ENCODE measurements at places on chromosomes 11 and 22.

DNA sequence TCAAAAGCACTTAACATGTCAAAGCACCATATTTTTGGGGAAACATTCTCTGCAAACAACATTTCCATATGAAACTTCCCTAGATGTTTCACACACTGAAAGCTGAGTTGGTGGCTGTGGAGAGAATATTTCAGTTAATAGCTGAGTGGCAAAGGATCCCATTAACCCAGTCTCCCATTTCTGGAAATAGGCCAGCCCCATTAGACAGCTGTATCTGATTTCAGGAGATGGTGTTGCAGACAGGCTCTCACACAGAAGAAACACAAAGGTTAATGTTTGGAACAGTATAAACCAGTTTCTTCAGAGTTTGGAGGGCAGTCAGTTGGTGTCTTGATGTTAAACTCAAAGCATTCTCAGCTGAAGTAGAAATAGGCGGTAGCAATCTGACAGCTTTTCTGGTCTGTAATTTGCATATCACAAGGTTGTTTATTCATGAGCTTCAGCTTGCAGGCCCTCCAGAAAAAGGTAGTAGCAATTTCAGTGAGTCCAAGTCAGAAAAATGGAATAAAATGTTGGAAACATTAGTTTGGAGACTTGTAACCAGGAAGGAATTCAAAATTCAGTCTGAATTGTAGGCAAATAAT lies 15.5 kb upstream of the ZBTB44 start:
- no peak for DNase-seq

DNA sequence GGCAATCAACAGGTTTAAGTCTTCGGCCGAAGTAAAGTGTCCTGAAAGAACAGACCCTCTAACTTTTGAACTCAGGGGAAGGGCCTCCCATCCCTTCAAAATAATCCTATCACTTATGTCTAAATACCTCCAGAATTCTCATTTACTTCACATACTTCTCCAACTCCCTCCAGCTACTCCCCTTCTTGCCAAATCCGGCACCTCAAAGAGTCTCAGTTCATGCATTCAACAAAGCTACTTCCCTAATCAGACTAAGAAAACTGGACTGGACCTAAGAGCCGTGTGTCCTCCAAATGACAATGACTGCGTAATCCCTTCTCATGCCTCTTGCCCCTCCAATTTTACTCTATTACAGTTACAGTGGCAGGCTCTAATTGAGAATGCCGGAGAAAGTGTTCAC lies 1.3 kb downstream of the DDB1 start:
- DNase-seq, result no peak

- no peak for DNase-seq
Measured at GRCh38 chr22:21921184-21921721, 31.4 kb downstream of the PPM1F start.

GRCh38 chr11:85647078-85647477 lies 689 bp upstream of the TMEM126A start:
- no peak for DNase-seq

- peak; percentile 62 for DNase-seq
Measured at GRCh38 chr11:121932646-121933185, 183.3 kb downstream of the BLID start.

- DNase-seq, result no peak
Measured at GRCh38 chr22:40966726-40967085, 15.5 kb downstream of the RBX1 start.

- no peak for DNase-seq
Measured at GRCh38 chr11:12134236-12134585, 23.8 kb downstream of the MICAL2 start.

DNA sequence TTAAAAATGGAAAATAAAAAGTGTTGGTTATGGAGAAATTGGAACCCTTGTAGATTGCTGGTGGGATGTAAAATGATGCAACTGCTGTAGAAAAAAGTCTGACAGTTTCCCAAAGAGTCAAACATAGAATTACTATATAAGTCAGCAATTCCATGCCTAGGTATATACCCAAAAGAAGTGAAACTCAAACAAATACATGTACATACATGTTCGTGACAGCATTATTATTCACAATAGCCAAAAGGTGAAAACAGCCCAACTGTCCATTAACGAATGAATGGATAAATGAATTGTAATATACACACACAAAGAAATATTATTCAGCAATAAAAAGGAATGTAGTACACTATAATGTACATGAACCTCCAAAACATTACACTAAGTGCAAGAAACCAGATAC lies 116.0 kb downstream of the TTC28 start:
- no peak for DNase-seq

- DNase-seq, result no peak
Measured at GRCh38 chr11:84295815-84296214, 1009.6 kb upstream of the CCDC90B start.

GRCh38 chr11:133762538-133762937 lies 82.8 kb downstream of the SPATA19 start:
- no peak for DNase-seq

DNA sequence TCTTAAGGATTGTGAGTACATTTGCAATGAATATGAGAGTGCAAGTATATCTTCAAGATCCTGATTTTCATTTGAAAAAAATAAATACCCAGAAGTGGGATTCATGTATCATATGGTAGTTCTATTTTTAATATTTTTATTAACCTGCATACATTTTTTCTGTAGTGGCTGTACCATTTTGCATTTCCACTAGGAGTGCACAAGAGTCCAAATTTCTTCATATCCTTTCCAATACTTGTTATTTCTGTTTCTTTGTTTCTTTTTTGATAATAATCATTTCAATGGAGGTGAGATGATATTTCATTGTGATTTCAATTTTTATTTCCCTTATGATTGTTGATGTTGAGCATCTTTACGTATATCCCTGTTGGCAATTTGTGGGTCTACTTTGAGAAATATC lies 759.8 kb upstream of the CNTN5 start:
- DNase-seq, result no peak

- no peak for DNase-seq
Measured at GRCh38 chr22:48895336-48895735, 932.3 kb downstream of the BRD1 start.

DNA sequence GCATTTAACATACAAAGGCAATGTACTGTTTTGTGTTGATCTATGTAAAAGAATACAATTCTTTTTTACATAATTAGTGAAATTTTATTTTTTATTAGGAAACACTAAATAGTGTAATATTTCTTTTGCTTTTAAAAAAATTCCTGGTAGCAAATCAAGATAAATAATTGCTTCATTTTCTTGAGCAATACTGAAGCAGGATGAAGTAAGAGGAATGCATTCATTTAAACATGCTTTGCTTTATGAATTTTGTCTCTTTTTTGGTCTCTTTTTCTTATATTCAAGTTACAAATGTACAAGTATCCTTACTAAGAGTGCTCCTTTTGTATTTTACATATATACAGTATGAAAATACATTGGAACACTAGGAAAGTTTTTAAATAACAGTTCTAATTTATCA lies 144.4 kb upstream of the TEAD1 start:
- DNase-seq, result no peak

GRCh38 chr11:13691286-13691899 lies 22.9 kb downstream of the FAR1 start:
- no peak for DNase-seq

DNA sequence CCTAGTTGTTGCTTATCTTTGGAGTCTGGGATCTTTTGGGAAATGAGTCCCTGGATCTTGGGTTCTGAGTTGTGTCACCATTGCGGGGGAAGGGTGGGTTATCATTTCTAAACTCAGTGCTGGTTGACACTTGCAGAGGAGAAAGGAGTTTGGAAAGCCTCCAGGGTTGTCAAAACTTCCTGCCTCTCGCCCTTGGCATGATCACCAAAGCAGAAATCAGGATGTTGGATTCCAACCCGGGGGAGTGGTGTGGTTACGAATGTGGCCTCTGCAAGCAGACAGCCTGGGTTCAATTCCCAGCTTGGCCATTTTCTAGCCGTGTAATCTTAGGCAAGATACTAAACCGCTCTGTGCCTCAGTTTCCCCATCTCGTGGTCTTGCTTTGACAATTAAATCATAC lies 24.3 kb downstream of the CD6 start:
- DNase-seq, result no peak

GRCh38 chr11:65584723-65585171 lies 8.9 kb downstream of the EHBP1L1 start:
- DNase-seq, result no peak

DNA sequence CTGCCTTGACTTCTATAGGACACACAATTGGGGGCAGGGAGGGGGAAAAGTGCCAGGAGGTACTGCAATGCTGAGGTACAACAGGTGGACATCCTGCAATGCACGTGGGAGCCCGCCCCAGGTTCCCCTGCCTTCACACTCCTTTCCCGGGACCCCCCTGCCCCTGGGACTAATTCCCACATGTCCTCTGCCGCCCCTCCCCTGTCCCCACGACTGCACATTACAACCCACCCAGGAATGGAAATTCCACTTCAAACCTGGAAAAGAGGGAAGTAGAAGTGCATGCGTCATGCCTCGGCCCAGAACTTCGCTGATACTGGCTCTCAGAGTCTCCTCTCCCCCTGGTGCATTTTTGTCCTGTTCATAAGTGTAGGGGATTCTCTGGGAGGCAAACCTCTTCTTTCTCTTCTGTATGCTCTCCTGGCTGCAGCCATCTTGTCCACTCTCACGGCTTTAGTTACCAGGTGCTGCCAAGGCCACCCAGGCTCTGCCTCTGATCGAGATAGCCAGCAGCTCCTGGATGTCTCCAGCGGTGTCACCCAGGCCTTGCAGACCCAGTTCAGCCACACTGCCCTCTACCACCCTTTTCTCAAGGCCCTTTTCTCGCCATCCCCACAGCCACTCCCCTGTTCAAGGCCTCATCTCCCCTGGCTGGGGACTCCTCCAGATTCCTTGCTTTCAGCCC lies 43.7 kb downstream of the GDPD5 start:
- no peak for DNase-seq

GRCh38 chr22:46135611-46136485 lies 14.5 kb upstream of the PPARA start:
- no peak for DNase-seq

DNA sequence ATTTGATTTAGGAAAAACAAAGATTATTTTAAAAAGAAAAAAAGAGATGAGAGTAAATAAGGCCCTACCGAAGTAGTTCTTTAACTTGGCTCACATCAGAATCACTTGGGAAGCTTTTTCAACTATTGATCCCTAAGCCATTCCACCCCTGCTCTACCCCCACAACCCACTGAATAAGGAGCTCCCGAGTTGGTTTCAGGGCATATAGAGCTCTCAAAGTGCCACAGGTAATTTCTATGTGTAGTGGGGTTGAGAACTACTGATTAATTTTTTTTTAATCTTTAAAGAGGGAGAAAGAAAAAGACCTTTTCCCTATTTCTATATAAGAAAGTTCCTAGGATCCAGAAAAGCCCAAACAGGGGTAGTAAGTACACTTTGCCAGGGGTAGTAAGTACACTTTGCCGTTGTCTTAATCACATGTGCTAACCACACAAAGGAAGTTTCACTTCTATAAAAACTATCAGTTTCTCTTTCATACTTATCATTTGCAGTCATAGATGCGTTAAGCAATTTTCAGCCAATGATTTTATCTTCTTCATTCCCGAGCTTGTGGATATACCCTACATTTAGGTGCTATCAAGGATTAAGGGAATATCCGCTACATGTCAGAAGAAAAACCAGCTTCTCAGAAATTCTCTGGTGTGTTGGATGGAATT lies 108.4 kb upstream of the ZC3H12C start:
- DNase-seq, result no peak

DNA sequence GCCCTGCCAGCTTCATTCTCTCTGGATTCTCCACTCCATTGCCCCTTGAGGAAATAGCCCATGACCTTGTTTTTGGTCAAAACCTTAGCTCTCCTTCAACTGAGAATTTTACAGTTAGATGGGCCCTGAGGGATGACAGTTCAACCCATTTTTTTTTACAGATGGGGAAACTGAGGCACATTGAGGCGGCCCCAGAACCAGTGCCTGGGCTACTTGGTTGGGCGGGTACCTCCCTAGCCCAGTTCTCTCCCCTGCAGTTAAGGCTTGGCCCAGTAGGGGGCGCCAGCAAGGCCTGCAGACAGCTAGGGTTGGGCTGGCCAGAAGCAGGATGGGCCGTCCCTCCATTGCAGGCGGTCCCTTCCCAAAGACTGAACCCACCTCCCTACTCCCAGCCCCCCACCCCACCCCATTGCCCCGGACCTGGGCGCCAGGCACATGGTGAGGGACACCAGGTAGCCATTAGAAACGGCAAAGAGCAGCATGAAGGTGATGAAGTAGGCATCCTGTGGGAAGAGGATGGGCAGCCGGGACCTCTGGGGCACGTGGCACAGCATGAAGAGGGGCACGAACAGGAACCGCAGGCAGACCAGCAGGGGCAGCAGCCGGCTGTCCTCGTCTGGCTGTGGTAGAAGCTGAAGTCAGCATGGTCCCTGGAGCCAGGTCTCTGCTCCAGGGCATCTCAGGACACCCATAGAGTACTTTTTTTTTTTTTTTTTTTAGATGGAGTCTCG lies 7.6 kb downstream of the SLC29A2 start:
- DNase-seq, result no peak

DNA sequence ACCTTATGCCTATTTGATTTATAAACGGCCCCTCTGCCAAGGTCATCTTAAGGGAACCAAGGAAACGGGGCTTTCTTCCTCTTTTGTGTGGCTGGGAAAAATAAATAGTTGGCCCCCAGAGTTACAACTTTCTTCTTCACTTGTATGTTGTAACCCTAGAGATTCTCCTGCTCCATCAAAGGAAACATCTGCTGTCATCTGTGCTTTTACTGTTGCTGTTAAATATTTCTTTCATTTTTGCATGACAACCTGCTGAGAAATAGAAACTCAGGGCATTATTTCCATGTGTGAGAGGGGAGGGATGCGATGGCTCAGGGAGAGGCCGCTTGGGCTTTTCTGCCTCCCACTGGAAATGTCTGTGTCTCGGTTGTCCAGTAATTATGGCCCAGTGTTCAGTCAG lies 21.8 kb upstream of the CDC42EP2 start:
- DNase-seq, result no peak

GRCh38 chr11:128506999-128507611 lies 80.3 kb downstream of the ETS1 start:
- peak; percentile 97 for DNase-seq

DNA sequence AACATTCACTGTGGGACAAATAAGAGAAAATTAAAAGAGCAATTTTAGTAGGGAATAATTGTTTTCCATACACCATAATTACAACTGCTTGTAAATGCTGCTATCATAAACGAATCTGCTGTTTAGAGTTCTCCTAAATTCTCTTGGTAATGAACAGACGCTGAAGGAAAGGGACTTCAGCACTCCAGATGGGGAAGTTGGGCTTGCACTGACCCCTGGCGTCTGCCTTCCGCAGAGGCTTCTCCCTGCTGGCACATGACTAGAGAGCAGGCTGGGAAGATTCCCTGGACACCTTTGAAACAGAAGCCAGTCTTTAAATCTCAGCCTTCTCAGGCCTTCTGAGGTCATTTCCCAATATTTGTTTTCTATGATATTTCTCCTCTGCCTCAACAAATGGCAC lies 84.1 kb downstream of the NXPE2 start:
- peak; percentile 56 for DNase-seq

Data from fibroblast of skin of right biceps (primary cell).